ENCODE measurements at places on chromosomes 5 and 9.

DNA sequence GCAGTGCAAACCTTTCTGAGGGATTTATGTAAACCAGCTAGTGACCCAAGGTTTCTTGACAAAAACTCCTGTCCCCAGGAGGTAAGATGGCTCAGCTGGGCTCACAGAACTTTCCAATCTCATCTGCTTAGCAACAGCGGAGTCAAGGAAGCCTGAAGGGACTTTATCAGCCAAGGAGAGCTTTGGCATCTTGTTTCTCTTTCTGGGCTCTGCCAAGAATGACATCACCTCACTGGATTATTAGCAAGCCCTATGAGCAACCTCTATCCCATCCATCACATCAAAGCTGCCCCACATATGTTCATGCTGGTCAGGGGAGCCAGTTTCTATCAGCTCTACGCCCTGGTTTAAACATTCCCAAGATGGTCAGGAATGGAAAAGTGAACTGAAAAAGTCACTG lies 461.3 kb downstream of the ENC1 start:
- DNase-seq, result no peak

- DNase-seq, result peak; percentile 14
These were observed 75.5 kb downstream of the SGCD start for GRCh38 chr5:156402387-156402921.

DNA sequence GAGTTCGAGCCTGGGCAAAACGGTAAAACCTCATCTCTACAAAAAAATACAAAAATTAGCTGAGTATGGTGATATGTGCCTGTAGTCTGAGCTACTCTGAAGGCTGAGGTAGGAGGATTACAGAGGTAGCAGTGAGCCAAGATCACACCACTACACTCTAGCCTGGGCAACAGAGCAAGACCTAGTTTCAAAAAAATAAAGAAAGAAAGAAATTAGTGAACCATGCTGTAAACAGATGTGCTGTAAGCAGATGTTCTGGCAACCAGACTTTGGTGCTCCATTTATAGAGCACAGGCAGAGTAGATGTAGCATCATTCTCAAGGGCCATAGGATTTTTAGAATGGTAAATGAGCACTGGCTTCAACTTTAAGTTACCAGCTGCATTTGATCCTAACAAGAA lies 115.4 kb downstream of the ST8SIA4 start:
- DNase-seq, result no peak

DNA sequence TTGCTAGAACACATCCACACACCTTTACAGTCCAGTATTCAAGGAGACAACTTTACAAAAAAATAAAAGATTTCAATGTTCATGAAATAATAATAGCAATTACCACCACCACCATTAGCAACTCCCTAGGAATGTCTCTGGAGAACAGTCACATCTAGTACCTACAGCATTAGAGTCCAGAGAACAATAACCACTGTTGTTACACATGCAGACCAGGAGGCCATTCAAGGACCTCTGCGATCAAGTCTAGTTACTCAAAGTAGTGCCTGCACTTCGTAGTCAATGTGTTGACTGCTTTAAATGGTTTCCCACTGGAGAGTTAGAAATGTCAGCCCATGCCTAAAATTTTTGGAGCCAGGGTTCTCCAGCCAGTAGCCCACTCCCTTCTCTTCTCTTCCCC lies 244.4 kb downstream of the DEPDC1B start:
- DNase-seq, result no peak

DNA sequence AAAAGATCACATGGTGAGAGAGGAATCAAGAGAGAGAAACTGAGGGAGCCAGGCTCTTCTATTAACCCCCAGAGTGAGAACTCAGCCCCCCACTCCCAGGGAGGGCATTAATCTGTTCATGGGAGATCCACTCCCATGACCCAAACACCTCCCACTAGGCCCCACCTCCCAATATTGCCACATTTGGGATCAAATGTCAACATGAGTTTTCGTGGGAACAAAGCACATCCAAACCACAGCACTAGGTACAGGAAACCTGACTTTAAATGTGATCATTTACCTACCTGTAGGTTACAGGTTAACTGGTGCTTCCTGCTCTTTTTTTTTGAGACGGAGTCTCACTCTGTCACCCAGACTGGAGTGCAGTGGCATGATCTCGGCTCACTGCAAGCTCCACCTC lies 16.9 kb downstream of the NNT start:
- DNase-seq, result no peak

DNA sequence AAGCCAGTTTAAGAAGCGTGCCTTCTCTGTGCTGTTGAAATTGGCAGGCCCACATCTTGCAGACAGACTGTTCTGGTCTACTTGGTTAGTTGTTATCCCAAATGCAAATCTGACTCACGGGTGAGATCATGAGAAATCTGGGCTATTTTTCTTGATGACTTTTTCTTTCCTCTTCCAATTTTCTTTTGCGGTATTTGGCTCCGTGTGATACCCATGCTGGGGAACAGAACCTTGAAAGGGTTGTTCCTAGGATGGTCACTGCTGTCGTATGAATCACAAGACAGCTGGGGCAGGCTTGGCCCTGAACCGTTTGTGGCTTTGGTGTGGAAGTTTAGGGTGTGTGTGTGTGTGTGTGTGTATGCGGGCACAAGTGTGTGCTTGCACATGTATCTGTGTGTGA lies 24.6 kb downstream of the PDZD2 start:
- DNase-seq, result no peak

DNA sequence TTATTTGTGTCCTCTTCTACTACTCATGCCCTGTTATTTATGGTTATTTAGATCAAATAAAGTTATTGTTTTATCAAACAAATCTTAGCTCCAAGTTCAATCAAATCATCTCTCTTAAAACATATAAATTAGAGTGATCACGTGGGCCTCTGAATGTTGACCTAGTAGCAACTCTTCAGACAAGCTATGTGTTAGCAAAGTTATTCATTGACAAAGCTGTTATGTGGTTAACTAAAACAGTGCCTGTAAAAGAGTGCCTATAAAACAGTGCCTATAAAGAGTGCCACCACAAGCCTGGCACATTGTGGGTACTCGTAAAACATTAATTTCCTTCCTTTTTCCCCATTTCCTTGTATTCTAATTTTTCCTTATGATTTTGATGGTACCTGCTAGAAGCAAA lies 421.9 kb downstream of the HCN1 start:
- no peak for DNase-seq

DNA sequence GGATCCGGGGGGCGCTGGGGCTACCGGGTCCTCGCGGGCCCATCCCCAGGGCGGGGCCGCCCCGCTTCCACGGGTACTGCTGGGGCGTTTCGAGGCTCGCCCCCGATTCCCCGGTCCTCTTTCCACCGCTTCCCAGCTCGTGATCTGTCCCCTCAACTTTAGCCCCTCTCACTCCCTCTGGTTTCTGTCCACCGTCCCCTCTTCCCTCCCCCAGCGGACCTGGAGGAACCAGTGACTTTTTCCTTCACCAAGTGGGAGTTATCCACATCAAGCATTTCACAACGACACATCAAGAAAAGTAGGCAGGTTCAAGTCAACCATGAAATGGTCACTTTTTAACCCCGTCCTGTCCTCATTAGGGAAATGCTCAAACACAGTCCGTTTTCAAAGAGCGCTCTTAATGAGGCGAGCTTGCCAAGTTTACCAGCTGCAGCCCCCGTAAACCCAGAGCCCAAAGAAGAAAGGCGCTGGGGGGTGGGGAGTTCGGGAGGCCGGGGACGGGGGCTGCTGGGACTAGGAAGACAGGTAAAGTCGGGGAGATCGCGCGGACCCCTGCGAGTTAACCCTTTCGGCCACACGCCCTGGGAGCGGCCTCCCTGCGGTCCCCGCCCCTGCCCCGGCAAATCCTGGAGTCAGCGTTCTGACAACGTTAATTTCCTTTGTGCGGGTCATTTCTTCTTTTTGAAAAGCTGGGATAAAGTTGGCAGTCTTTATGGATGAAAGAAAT lies 2.1 kb upstream of the NFIB start:
- no peak for DNase-seq

DNA sequence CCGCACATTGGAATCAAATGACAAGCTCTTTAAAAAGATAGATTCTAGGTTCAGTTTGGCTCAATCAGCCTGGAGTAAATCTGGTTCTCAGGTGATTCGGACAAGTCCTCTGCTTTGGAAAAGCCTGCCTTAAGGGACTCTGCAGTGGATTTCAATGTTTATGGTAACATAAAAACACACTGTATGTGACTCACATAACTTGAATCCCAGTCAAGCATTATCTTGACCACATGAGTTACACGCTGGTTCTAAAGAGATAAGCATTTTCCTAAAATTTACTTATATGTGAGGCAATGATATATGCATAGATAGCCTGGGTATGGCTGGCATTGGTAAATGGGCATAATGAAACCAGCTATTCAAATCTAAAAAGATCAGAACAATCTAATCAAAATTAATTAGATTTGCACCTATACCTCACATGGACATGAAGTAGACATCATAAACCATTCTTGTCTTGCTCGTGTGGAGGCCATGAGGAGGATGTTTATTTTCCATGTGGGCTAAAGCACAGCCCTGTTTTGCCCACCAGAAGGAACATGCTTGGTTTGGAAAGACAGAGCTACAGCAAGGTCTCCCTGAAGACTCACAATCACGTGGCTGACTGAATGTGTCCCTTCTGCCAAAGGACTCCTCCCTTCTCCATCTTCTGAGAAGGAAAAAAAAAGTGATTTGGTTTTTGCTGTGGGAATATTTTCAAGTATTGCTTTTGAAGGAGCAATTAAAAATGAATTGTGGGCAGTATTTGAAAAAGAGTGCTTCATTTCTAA lies 351.7 kb downstream of the DIRAS2 start:
- DNase-seq, result no peak

GRCh38 chr9:14412775-14413174 lies 98.8 kb upstream of the NFIB start:
- DNase-seq, result no peak

- no peak for DNase-seq
These were observed 44.0 kb upstream of the PCA3 start for GRCh38 chr9:76720245-76720644.

DNA sequence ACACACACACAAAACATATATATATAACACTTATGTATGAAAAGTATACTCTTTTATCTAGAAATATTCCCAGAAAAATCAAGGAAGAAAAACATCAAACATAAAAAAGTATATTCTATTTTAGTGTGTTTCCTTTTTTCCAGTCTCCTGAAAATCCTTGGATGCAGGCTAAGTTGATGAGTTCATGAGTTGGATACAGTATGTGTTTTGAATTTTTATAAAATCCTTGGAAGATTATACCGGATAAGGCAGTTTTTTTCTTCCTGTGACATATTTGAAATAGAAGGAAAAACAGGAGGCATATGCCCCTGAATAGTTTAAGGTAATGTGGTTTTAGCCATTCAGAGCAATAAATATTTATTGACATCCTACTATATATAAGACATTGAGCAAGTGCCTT lies 203.6 kb downstream of the SNX18 start:
- DNase-seq, result no peak

DNA sequence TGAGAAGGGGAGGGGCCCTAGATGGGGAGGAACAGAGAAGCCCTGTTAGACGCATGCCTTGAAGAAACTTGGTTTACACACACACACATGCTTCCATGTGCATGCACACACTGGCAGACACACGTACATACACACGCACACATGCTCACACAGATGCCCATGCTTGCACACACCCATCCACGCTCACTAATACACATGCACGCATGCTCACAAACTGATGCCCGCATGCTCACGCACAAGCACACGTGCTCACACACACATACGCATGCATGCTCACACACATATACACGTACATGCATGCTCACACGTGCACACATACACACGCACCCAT lies 32.1 kb upstream of the EGFL7 start:
- no peak for DNase-seq

DNA sequence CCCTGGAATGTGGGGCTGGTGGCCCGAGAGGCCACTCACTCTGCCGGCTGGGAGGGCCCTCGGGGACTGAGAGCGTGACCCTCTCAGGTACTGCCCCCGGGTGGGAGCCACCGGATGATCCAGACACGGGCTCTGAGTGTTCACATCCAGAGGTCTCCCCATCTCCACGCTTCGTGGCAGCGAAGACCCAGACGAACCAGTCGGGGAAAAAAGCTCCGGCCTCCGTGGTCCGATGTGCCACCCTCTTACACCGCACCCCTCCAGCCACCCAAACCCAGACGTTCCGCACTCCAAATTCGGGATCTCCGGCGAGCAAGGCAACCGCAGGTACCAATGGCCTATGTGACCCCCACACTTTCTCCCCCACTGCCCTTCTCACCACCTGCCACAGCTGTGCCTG lies 49.5 kb downstream of the AMBP start:
- DNase-seq, result no peak

- no peak for DNase-seq
These were observed 17.3 kb upstream of the EXOC3 start for GRCh38 chr5:425714-426113.

- DNase-seq, result no peak
These were observed 222.9 kb downstream of the DOCK8 start for GRCh38 chr9:437574-438001.

DNA sequence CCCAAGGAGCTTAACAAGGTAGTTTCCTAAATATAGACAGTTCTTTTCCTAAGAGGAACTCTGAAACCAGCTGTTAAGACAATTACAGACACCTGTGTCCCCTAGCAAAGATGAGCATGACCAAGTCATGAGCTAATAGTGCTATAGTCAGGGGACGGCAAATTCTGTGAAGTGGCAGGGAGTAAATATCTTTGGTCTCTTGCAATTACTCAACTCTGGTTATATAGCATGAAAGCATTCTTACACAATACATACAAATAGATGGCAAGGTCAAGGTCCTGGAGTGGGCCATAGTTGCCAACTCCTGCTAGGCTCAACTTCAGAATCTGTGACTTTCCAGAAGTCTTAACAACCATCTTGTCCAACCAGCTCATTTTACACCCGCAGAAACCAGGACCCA lies 103.7 kb downstream of the RFK start:
- DNase-seq, result no peak

- DNase-seq, result peak; percentile 44
These were observed 1.4 kb downstream of the GLIS3 start for GRCh38 chr9:4298255-4299004.

DNA sequence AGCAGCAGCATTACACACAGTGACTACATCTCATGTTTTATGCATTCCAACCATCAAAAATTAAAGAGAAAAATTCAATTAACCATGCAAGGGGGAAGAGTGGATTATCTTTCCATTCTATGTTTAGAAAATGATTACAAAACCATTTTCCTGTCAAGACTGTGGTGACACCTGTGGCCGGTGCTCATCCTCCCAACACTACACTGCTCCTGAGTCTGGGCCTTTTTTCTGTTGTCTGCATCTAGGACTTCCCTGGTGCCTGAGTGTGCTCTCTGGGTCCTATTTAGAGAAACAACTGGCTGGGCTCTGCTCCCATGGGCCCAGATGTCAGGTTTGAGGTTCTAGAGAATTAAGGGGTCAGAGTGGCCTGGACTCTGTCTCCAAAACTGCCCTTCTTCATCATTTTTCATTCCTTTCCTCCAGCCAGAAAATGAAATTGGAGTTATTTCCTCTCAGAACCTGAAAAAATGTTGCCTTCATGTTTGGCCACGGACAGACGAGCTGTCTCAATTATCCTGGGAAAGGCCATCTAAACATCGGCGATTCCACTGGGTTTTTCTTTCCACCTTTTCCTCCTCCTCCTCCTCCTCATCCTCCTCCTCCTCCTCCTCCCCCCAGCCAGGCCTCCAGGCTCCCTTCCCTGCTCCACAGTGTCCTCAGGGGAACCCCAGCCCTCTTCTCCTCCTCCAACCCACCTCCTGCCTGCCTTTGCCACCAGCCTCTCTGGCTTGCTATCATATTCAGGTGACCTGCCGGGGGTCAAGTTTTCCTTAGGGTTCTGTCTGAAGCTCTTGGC lies 11.4 kb upstream of the ARSI start:
- DNase-seq, result no peak
